Vein endothelial cell (primary cell): ENCODE measurements at places on chromosomes 1 and 21. TPM values are rescaled to one million over a fixed set of nuclear protein-coding genes. Genes with fewer than 3 reads are reported as not detected.

Gene SIK1
- 2.0 and 15.7 TPM in 2 replicates for total RNA-seq

Gene IGSF9
- total RNA-seq: not detected in 2 replicates

Gene CLEC20A
- not detected in 2 replicates for total RNA-seq

Gene TNFAIP8L2
- total RNA-seq: not detected in 2 replicates

Gene LAMC2
- 2.3 and 2.8 TPM in 2 replicates for total RNA-seq

Gene GLRX2
- 3.6 and 7.2 TPM in 2 replicates for total RNA-seq

Gene AKNAD1
- total RNA-seq: not detected in 2 replicates

Gene CDC42
- total RNA-seq: 747 and 879 TPM in 2 replicates

Gene PLA2G5
- not detected in 2 replicates for total RNA-seq

Gene GPR25
- total RNA-seq: not detected in 2 replicates

Gene TRAPPC3
- total RNA-seq: 96.0 and 99.6 TPM in 2 replicates
